HTR-8/SVneo (cell line): ENCODE measurements at places on chromosomes 13 and 19.

DNA sequence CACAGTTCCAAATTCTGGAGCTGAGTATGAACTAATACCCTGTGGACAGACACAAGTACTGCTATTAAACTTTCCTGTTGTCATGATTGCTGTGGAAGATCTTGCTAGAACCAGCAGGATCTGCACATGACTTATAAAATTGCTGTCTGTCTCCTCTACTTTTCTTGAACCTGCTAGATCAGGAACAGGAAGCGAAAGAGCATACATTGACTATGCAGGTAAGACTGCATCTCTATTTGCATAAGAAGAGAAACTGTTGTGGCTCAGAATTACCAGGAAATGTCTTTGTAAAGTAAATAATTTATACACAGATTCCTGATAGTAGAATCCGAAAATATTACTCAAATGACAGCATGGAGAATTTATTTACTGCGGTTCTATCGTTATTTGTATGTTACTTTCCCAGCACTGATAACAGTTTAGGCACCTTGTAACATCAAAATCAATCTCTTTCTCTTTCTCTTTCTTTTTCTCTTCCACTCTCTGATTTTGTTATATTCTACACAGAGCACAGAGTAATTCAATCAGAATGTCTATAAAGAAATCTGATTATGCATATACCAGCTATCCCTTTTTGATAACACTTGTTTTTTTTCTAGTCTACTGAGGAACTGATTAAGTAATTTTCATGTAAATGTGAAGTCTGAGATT, 226.5 kb downstream of the MYO16 start:
- DNase-seq: no peak

GRCh38 chr19:2039089-2039958, 11.7 kb downstream of the MKNK2 start:
- DNase-seq: no peak

- no peak for DNase-seq
These were observed 4.5 kb downstream of the XAB2 start for GRCh38 chr19:7624810-7625209.

- DNase-seq: no peak
These were observed 11.5 kb downstream of the CIB3 start for GRCh38 chr19:16161840-16162239.

GRCh38 chr19:3785938-3786824, at the start of gene MATK:
Gene MATK, minus strand, starts transcription at chr19:3786381. Its CDS starts 1,246 bp downstream, at chr19:3785135.
- no peak for DNase-seq

GRCh38 chr19:7597689-7598088, 2.0 kb downstream of the CAMSAP3 start:
- DNase-seq: no peak

DNA sequence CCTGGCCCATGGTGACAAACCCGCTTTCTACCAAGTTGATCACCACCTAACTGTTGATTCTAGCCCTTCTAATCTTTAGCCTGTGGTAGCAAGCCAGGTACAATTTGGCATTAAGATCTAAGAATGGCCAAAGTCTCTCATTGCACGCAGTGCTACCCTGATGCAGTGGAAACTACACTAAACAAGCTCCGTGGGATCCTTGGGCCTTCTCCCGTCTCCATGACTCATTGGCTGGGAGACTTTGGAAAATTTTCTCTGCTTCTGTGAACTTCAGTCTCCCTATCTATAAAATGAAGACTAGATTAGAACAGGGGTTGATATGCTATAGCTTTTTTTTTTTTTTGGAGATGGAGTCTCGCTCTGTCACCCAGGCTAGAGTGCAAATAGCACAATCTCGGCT, 223.0 kb downstream of the TSHZ3 start:
- DNase-seq: no peak

DNA sequence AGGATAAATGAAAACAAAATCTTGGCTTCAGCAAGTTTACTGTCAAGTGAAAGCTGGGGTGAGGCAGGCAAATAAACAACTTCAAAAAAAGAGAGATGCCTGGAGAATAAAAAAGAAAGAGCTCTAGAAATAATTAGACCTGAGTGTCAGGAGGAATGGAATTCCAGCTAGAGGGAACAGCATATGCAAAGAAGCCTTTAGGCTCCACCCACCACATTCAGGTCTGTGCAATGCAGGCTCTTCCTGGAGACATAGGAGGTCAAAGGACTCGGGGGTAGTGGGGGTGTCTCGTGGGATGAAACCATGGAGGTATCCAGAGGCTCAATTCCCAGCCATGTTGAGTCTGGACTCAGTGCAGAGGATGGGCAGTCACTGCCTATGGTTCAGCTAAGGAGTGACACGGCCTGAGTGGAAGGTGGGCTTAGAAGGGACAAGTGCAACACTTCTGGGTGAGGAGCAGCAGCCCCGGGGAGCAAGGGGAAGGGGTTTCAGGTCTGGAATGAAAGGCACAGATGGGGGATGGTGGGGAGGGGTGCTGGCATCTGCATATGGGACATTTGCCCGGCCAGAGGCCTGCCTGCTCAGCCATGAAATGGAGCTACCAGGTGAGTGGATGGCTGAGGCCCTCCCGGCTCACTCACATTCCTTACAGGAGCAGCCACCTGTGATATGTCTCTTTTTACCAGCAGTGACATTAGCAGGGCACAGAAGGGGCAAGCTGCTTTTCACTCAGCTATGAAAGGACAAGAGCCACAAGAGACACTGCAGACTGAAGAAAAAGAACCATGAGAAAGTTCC, 12.3 kb downstream of the LATS2 start:
- no peak for DNase-seq

DNA sequence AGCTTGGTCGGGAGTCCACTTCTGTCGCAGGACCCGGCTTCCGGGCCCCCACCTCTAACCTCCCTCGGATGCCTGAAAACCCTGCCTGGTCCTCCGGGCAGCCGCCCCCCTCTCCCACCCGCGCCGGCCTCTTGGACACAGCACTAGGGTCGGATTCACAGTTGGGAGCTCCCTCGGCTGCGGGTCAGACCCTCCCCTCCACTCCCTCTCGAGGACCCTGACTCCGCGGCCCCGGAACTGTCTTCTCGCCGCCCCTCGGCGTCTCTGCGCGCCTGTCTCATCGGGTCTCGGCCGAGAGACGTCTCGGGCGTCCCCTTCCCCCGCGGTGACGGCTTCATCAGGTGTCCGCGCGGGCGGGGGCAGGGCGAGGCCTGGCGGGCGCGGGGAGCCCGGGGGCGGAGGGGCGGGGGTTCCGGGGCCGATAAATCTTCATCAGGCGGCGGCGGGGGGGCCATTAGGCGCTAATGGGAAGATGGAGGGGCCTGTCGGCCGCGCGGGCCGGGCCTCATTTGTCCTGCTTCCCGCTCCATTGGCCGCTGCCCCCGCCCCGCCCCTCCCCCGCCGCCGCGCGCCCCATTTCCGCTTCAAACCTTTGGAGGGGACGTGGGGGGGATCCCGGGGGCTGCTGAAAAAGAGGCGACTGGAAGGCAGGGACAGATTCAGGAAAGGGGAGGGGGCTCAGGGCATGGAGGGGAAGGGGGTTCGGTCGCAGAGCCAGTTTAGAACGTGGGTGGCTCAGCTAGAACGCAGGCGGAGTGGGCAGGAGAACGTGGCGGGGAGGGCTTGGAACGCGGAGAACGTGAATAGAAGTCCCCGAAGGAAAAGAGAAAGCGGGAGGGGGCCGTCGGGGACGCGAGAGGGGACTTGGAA, 11.8 kb upstream of the ERFL start:
- DNase-seq: peak; percentile 79

GRCh38 chr19:47725759-47726401, 12.7 kb downstream of the EHD2 start:
- DNase-seq: no peak

DNA sequence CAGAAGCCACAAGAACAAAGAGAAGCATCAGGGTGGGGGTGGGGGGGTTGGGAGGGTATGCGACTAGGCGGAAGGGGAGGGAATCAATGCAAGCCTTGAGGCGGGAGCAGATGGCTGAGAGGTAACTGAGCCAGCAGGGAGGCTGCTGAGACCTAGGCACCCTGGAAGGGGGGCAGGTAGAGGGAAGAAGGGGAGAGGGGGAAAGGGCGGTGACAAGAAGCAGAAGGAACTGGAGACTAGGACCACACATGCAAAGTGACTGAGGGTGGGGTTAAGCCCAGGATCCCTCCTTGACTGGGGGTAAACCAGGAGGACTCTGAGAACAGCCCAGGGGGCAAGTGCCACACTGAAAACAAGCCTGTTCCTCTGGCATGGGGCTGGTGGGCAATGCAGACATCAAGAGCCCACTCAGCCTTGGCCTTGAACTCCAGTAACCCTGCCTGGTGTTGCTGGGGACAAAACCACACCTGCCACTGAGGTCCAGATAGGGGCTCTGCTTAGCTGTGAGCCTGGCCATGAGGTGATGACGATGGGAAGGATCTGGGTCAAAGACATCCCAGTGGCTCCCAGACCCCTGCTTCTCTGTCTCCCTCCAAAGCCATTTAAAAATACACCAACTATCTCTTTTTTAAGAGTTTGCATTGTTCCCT, 20.3 kb downstream of the OPA3 start:
- no peak for DNase-seq

DNA sequence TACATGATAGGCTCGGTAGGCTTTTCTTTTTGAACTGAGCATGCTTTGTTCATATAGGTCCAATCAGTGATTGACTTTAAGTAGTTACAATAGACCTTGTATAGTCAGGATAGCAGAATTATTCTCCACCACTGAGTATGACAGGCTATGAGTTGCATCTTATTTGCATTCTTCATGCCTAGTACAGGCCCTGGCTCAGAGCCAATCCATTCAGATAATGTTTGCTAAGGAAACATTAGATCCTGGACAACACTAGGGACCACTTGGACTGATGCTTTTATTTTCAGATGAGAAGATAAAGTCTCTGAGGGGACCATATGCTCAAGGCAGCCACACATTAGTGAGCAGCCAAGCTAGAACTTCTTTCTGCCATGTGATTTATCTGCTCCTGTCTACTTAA, 133.9 kb downstream of the KL start:
- DNase-seq: no peak

- no peak for DNase-seq
These were observed 150.2 kb upstream of the VSTM2B start for GRCh38 chr19:29375429-29376119.

DNA sequence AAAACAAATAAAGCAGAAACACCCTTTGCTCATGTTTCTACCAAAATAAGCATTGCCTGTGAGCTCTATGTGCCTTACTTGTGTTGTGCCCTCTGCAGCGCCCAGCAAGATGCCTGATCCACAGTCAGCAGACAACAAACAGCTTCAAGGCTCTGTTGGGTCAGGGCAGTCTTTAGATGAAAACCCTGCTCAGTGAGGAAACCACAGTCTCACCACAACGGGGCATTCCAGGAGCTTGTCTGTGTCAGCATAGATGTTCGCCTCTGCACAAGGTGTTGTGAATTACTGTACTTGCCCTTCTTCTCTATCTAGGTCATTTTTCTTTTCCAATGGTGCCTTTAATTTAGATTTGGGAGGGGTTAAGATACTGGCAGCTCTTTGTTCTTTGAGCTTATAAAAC, 251.9 kb downstream of the COL4A1 start:
- no peak for DNase-seq

- peak; percentile 91 for DNase-seq
These were observed 17.2 kb downstream of the KCNC3 start for GRCh38 chr19:50311723-50312635.

- no peak for DNase-seq
These were observed 200.1 kb downstream of the MZT1 start for GRCh38 chr13:72527333-72527732.

DNA sequence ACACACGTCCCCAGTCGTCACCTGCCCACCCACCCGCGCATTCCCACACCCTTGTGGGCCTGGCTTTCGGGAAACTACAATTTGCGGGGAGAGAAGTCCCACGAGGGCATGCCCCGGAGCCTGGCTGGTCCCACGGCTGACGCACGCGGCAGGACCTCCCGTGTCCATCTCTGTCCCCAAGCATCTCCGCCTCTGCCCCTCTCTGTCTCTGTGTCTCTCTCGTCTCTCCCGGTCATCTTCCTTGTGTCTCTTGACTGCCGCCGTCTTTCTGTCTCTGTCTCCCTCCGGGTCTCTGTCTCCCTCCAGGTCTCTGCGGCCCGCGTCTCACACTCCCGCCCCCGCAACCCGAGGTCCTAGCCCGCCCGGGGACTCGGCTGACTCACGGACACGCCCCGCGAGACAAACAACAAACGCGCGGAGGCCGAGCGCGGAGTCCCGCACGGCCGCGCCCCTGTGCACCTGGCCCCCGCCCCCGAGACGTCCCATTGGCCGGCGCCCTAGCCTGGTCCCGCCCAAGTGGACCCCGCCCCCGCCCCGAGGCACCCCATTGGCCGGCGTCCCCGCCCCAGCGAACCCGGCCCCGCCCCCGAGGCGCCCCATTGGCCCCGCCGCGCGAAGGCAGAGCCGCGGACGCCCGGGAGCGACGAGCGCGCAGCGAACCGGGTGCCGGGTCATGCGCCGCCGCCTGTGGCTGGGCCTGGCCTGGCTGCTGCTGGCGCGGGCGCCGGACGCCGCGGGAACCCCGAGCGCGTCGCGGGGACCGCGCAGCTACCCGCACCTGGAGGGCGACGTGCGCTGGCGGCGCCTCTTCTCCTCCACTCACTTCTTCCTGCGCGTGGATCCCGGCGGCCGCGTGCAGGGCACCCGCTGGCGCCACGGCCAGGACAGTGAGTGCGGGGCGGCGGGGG, at the start of gene FGF22:
Gene FGF22 (plus strand): TSS at position 627 of the 908 bp plus-strand sequence. CDS start 47 bp downstream, at position 674.
- DNase-seq: peak; percentile 91

DNA sequence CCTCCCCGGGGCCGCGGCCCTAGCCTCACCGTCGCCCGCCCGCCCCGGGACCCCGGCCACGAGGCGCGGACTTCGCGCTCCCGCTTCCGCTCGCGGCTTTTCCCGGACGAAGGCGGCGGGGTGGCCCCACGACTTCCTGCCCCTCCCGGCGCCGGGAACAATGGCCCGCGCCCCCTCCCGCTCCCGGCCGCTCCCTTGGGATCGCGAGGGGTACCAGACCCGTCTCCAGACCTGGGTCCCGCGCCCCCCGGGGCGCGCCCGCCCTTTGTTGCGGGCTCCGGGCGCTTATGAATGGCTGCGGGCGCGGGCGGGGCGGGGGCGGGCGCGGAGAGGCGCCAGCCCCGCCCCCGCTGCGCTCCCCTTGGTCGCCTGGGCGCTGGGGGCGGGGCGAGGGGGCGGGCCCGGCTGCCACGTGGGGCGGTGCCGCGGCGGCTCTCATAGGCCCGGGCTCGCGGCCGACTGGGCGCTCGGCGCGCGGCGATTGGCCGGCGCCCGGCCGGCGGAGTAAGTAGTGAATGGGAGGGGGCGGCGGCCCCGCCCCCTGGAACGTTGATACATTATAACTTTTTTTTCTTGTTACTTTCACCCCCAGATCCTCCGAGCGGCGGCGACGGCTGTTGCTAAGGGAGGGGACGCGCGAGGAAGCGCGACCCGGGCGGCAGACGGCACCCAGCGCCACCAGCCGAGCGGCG, 1.1 kb downstream of the MIDN start:
- DNase-seq: no peak

GRCh38 chr19:31037286-31037980, 311.8 kb downstream of the TSHZ3 start:
- DNase-seq: no peak

- DNase-seq: no peak
These were observed 39.3 kb downstream of the GGACT start for GRCh38 chr13:100549316-100549715.

GRCh38 chr19:34431681-34432402, 3.7 kb downstream of the UBA2 start:
- no peak for DNase-seq
